ENCODE measurements at places on chromosomes 7 and 10.

GRCh38 chr7:41047789-41048191 lies 655.1 kb downstream of the INHBA start:
- DNase-seq = no peak

- no peak for DNase-seq
These were observed 14.7 kb downstream of the FKBP6 start for GRCh38 chr7:73342645-73343044.

DNA sequence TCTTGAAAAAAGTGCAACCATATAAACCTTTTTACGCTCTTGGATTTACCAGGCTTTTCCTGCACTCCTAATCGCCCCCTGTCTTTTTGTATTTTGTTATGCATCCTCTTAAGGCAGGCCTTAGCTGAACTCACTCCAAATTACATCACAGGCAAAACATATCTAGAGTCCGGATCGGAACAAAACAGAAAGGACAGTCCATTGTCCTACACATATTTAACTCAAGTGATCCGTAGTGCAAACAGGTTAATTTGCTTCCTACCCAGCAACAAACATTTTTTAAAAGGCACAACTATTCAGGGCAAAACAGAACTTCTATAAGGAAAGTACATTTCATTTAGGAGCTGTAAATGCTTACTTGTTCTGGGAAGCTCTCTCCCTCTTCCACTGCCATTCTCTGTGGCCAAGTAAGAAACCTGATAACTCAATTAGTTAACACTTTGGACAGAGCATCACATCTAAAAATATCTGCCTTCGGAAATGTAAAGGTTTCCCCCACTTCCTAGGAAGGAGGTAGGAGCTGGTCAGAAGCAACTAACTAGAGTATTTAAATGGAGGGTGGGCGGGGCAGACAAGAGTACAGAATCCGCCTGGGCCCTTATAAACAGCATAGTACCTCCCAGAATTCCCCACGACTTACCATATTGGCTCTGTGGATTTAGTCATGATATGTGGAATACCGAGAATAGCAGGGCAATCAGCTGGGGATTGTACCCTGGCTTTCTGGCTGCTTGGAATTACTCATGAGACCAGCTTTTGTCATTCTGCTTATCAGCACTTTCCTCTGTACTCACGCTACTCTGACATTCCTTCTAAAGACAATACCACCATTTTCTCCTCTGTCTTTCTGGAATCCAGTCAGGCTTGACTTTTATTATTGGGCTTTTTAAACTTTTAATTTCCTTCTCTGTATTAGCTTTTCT lies 89.5 kb downstream of the ANK3 start:
- no peak for DNase-seq

DNA sequence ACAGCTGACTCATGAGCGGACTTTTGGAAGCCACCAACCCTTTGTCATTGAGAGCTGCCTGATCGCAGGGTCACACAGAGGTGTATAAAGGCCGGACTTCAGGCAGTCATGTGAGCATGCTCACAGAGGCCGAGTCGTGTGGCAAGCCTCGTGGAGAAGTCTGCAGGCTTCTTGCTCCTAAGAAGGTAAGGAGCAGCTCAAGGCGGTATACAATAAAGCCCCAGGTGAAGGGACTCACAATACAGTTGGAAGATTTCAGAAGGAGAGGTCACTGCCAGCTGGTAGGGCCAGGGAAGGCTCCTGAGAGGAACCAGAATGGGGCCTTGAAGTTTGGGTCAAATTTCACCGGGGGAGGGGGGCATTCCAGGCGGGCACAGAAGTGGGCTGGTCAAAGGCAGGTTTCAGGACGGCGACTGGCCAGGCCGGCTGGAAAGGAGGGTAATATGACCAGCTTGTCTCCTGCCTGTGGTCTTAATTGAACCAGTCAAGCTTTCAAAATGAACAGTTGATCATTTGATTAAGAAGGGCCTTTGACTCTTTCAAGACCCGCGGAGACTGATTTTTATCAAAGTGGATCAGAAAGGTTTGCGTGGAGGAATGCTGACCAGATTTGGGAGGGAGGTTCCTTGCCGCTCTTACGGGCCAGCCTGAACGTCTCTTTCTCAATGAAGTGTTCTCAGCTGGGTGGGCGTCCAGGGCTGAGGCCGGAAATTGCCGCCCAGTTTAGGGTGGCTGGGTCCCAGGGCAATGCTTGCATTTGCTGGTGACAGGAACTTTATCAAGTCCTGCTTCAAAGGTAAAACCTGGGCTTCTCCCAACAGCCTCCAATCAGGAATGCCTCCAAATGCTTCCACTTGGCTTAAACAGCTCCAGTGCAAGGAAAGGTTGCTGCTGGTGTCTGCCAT lies 178.6 kb downstream of the EMX2 start:
- no peak for DNase-seq

GRCh38 chr10:68082872-68083271 lies 7.8 kb upstream of the HERC4 start:
- no peak for DNase-seq

- DNase-seq = no peak
These were observed 81.3 kb upstream of the DKK1 start for GRCh38 chr10:52232561-52233350.

DNA sequence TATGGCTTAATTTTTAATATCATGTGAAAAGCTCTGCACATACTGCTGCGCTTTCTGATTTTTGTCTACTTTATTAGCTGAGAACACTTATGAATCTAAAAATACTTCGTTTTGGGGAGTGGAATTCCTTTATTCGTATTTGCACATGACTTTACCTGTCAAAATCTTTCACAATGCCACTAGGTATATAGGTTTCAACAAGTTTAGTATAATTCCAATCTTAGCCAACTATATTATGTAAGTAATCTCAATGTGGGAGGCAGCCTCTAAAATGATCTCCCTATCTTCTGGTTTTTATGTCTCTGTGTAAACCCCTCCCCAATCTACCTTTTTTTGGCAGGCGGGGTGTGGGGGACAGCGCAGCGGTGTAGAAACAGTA lies 55.3 kb downstream of the PARD3 start:
- no peak for DNase-seq

DNA sequence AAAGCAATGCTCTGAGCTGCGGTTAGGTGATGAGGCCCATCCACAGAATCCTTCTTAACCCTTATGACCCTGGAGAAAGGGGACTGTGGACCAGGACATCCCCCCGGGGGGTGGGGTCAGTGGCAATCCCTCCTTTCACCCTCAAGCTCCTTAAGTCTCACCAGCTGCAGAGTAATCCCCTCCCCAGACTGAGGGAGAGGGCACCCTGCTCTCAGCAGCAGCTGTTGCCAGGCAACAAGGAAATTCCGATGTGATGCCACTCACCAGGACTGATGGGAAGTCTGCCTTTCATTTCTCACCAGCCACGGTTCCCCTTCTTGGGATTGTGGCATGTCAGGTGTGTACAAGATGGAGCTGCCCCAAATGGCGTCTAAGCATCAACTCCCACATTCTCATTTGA lies 129.6 kb downstream of the DOCK1 start:
- DNase-seq = no peak

- DNase-seq = no peak
These were observed 3.9 kb upstream of the PVRIG start for GRCh38 chr7:100215895-100216294.
